Right renal pelvis (tissue), 4 donors: ENCODE measurements at places on chromosomes 3 and 15. TPM values are rescaled to one million over a fixed set of nuclear protein-coding genes. Genes with fewer than 3 reads are reported as not detected.

DNA sequence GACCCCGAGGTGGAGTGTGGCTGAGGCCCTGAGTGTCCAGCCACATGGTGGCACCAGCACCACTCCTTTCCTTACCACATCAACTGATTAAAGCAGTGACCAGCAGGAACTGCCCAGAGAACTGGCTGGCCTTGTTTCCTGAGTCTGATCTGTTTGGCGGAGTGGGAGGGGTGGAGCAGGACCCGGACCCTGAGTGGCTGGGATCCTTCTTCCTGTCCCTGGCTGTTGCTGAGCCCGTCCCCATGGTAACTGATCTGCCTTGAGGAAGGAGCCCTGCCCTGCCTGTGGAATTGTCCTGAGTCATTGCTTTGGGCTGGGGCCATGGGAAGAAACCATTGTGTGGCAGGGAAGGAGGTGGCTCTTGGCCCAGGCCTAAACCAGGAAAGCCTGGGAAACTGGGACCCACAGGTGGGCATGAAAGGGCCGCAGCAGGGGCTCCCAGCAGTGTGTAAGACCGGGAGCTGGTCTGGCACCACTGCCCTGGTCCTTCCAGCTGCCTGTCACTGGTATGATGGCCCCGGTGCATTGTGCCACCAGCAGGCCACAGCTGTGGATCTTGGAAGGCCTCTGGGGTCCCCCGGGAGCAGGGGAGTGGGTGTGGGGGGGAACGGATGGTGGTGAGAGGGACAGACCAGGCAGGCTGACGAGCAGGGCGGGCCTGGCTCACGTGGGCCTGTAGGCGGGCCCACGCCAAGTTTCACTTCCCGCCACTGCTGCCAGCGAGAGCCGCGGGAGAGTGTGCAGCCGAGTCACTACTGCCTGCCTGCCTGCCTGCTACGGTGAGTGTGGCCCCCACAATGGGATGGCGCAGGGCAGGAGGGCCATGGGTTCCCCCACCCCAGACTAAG lies 19.2 kb downstream of the ATRIP start:
- DNase-seq = peak; percentile 98

Gene AMT
- 40.5 TPM for polyA plus RNA-seq

Gene SLC28A2
- 0.37 TPM for polyA plus RNA-seq

GRCh38 chr15:28100516-28101195 lies 1.5 kb upstream of the OCA2 start:
- DNase-seq = no peak

Gene CFAP100
- polyA plus RNA-seq = 1.6 TPM

Gene COPB2
- 168 TPM for polyA plus RNA-seq

GRCh38 chr3:53224536-53224935 lies 31.3 kb downstream of the TKT start:
- no peak for DNase-seq

- DNase-seq = no peak
These were observed 127.6 kb downstream of the SOX2 start for GRCh38 chr3:181839039-181839915.

- DNase-seq = no peak
These were observed 72.4 kb downstream of the SENP2 start for GRCh38 chr3:185658504-185658912.

GRCh38 chr15:87118435-87118834 lies 1038.8 kb downstream of the AGBL1 start:
- no peak for DNase-seq

- no peak for DNase-seq
These were observed 3.8 kb downstream of the GREM1 start for GRCh38 chr15:32721596-32721995.
